ENCODE measurements at places on chromosomes 11 and 22. TPM values are rescaled to one million over a fixed set of nuclear protein-coding genes. Genes with fewer than 3 reads are reported as not detected.

- H3K4me1 ChIP-seq = peaks cover 21% of the 10 kb centered on the region
- H3K27ac ChIP-seq = no peak overlapping the region
- H3K4me3 ChIP-seq = no peak overlapping the region
- no peaks in the 10 kb centered on the region for H3K27me3 ChIP-seq
- no peaks in the 10 kb centered on the region for H3K36me3 ChIP-seq
Measured at GRCh38 chr11:131218542-131218941, 151.9 kb upstream of the NTM start.

Gene LAYN
- 4.4 TPM for total RNA-seq

DNA sequence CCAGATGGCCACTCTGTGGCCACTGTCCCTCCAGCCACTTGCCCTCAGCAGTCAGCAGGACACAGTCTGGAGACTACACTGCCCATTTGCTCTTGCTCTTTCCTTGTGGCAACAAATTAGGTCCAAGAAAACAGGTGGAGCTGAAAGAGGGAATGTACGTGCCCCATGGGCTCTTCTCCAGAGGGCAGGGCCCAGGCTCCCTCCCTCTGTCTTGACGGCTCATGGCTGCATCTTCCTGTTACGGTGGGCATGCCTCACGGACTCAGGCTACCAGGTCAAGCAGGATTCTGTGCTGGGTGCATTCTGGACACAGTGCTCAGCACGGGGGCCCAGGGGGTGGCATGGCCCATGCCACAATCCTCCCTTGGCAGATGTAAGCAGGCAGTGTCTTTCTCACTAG lies 71.3 kb downstream of the MED15 start:
- no peaks in the 10 kb centered on the region for H3K4me1 ChIP-seq
- H3K27me3 ChIP-seq = no peaks in the 10 kb centered on the region
- no peak overlapping the region for H3K27ac ChIP-seq
- DNase-seq = no peak

DNA sequence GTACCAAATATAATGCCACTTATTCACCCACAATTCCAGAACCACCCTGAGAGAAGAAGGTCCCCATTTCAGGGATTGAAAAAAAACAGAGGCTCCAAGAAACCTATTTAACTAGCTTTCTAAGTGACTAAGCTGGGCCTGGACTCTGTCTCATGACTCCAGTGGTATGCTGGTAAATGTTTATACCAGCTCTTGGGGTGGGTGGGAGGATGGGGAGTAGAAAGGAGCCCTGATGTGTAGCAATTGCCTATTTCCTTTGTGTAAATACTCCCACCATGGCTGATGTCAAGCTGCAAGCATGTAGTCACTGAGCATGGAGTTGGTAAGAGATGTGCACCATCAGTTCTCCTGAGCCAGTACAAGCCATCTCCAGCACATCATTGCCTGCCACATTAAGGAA lies 2.8 kb downstream of the PRG3 start:
- H3K27ac ChIP-seq = no peak overlapping the region
- DNase-seq = no peak
- H3K4me1 ChIP-seq = no peaks in the 10 kb centered on the region
- peaks cover 56% of the 10 kb centered on the region for H3K27me3 ChIP-seq
- H3K4me3 ChIP-seq = no peak overlapping the region
- H3K36me3 ChIP-seq = no peaks in the 10 kb centered on the region

DNA sequence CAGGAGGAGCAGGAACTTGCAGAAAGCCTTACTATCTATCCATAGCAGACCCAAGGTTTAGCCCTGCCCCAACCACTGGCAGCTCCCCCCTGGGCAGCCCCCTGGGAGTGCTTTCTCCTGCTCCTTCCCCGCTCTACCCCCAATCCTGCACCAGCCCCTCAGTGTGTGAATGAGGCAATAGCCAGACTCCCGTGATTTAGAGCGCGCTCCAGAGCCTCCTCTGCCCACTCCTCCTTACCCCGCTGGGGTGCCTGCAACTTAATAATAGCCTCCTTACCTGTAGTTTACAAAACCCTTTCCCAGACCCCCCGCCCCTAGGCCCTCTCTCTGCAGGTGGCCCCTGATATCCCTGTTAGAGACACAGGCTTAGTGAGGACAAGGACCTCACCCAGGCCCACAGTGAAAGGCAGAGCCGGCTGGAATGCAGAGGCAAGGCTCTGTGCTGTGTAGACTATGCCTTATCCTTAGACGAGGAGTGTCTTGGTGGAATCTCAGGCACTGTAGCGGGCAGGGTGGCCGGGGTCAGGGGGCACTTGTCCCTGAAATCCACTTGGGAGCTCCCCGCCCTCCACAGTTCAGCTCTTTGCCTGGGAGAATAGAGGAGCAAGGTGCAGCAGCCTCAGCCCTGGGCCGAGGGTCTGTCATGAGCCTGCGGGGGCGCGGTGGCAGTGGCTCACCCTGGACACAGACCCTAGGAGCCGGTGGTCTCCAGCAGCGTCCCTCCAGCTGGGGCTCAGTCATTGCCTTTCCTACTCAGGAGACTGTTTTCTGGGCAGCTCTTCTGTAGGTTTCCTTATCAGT lies 4.3 kb upstream of the CARNS1 start:
- peaks cover 18% of the 10 kb centered on the region for H3K4me1 ChIP-seq
- peak overlapping the region; percentile 59 for H3K4me3 ChIP-seq
- no peaks in the 10 kb centered on the region for H3K36me3 ChIP-seq
- peaks cover 40% of the 10 kb centered on the region for H3K27me3 ChIP-seq
- H3K27ac ChIP-seq = no peak overlapping the region

All from neural crest cell (in vitro differentiated cells).